ENCODE measurements at places on chromosomes 16 and 17.

GRCh38 chr16:53502331-53503269 is at the start of gene AKTIP:
AKTIP (minus strand) TSS chr16:53503209; CDS start chr16:53500259, 2,950 bp downstream.
- peak; percentile 38 for DNase-seq

- no peak for DNase-seq
Observed at GRCh38 chr17:78797691-78798585, 15.9 kb upstream of the CYTH1 start.

DNA sequence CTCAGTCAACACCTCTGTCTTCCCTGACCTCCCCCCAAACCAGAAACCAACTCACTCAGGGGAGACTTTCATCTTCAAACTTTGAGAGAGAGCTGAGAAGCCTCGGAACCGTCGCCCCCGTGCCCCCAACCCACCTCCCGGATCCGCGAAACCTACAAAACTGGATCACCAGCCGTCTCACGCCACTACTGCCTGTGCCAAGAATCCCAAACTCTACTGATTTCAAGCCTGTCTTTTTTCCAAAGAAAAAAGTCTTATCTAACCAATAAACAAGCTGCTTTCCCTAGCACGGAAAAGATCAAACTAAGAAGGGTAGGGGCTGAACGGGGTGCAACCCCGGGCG is 2.0 kb downstream of the AXIN2 start:
- DNase-seq: no peak

- DNase-seq: no peak
Observed at GRCh38 chr17:15480204-15480603, 12.8 kb upstream of the CDRT4 start.

DNA sequence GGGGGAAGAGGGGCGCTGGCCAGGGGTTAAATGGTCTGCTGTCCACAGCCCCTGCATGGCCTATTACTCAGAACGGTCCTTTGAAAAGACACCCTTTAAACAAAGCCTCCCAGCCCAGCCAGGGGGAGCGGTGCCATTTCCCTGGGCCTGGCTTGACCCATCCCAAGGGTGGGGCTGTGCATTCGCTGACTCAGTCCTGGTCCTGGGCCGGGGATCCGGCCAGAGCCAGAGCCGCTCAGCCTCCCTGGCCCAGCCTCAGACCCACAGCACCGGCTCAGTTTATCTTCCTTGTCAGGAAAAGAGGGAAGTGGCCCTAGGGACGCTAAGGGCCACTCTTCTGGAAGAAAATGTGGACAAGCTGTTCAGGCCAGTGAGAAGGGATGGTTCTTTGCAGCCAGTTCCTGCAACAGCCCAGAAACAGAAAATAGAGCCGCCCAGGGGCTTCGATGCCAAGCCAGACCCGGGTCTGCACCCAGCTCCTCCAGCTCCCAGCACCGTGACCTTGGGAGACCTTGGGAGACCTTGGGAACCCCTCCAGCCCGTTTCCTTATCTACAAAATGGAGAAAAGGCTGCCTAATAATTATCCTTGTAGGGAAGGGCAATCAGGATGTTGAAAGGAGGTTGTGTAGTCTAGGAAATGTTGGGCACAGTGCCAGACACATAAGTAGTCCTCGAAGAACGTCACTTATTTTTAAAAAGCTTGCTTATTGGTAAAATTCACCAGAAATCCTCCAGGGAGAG is 82.5 kb downstream of the ZDHHC7 start:
- DNase-seq: no peak

GRCh38 chr17:79028496-79029326 is 4.7 kb downstream of the C1QTNF1 start:
- DNase-seq: no peak

- no peak for DNase-seq
Observed at GRCh38 chr17:5194346-5194745, 2.7 kb upstream of the ZNF594 start.

- no peak for DNase-seq
Observed at GRCh38 chr17:56269556-56270389, 116.5 kb downstream of the ANKFN1 start.

- DNase-seq: no peak
Observed at GRCh38 chr17:69170377-69170776, 28.7 kb upstream of the ABCA6 start.

GRCh38 chr16:1997494-1998359 is 8.0 kb downstream of the SYNGR3 start:
- no peak for DNase-seq

DNA sequence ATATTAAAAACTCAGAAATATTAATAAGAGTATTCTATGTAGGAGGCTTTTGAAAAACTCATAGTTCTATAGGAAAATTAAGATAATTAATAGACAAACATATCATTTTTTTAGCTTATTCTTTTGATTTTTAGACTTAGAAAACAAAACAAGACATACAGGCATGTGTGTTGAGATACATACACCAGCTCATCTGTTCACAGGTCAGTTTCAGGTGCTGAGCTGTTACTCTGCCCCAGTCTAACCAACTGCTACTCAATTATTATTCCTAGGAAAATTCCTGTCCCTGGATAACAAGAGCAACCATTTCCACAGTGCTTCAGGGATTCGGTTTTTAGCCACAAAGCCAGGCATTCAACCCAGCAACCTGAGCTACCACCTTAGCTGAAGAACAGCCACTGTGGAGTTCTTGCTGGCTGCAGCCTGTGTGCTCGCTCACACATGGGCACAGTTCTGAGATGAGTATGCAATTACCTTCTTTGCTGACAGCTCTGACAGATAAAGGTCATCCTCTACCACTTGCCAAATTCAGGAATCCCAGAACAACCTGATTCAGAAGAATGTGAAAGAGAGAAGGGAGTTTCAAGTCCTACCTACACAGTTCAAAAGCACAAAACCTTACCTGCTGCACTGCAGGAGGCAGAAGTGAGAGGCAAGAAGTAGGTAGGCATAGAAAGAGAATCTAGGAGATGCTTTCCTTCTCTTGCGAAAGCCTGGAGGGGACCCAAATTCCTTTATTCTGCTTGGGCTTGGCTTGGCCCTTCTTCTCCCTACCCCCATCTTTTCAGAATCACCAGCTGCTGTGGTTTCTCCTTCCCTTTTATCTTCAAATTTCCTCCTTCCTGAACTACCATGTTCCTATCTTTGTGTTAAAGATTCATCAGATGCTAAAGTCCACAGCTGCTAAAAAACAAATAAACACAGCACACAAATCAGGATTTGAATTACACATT is 62.7 kb downstream of the TEX2 start:
- DNase-seq: peak; percentile 23

GRCh38 chr17:16286947-16287562 is 66.2 kb downstream of the CENPV start:
- peak; percentile 44 for DNase-seq

DNA sequence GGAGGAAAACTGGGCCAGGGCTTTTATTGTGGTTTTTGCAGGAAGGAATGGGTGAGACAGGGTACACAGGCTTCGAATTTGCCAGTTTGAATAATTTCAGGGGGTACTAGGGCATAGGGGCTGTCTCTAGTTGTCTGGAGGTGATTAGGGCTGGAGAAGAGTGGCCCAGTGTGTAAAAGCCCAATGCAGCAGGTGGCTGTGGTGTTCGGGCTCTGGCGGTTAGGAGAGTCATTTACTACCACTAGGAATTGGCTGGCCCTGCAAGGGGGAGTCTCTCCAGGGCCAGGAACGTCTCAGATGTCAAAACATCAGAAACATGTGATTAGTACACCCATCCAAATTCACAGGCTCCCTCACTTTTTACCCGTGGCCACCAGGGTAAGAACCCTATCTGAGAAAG is 50.3 kb downstream of the GINS3 start:
- no peak for DNase-seq

DNA sequence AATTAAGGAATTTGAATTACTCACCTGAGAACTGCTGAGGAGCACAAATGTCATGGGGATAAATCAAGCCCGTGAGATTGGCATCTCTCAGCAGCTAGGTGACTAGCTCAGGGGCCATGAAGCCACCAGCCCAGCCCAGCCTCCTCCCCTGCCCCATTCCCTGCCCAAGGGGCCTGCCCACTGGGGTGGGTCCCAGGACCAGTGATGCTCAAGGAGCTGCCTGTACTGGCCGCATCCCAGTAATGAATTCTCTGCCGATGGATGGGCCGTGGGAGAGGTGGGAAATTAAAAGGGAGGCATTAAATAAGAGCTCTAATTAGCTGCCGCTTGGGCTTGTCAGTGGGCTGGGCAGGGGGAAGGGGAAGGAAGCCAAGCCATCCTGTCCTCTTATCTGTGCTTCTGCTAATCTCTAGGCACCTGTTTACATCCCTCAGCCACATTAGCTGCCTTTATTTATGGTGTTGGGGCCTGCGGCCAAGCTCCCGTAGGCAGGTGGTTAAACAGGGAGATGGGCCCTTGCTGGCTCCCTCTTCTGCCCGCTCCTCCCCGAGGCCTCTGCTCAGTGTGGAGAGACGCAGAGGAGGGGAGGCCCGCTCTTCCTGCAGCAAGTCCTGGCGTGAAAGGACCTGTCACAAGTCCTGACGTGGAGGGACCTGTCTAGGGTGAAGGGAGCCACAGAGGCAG is 48.8 kb downstream of the PIPOX start:
- DNase-seq: no peak

- no peak for DNase-seq
Observed at GRCh38 chr17:75088465-75089417, 987 bp downstream of the SLC16A5 start.

GRCh38 chr16:4370570-4371356 is 885 bp upstream of the VASN start:
- DNase-seq: no peak

DNA sequence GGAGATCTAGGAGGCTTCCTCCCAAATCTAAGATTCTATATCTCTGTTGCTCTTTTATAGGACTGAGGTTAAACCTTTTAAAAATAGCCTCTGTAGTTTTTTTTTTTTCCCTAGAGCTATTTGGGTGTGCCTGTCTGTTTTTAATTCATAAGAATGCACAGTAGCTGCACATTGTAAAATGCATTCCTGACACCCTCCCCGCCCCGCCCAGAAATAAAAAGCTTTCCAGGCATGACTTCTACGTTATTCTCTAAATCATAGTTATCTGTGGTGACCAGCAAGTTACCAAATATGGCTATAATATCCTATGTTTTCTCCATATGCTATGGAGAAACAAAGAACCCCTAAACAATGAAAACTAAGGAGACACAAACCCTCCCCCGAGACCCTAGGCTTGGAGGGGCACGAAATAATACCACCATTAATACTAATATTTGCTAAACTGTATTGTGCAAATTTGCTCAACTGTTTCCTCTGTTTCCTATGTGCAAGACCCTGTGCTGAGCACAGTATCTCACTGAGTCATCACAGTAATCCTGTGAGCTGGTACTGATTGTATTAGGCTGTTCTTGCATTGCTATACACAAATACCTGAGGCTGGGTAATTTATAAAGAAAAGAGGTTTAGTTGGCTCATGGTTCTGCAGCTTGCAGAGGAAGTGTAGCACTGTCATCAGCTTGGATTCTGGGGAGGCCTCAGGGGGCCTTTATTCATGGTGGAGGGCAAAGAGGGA is 388.3 kb downstream of the CA10 start:
- no peak for DNase-seq

GRCh38 chr16:17244872-17245551 is 225.7 kb downstream of the XYLT1 start:
- no peak for DNase-seq

DNA sequence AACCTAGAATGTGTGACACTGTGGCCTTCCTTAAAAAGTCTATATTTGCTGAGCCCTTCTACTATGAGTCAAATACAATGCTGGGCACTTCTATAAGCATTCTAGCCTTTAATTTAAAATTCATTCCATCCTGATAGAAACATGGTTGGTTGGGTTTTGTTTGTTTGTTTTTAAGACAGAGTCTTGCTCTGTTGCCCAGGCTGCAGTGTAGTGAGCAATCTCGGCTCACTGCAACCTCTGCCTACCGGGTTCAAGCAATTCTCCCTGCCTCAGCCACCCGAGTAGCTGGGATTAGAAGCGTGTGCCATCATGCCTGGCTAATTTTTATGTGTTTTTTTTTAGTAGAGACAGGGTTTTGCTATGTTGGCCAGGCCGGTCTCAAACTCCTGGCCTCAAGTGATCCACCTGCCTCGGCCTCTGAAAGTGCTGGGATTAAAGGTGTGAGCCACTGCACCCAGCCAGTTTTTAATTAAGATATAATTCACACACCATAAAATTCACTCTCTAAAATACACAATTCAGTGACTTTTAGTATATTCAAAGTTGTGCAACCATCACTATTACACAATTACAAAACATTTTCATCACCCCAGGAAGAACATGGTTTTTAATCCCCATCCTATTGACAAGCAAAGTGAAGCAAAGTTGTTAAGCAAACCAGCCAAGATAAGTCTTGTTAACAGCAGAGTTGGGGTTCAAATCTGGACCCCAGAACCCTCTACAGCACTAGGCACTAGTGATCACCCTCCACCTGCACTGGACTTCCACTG is 42.8 kb downstream of the CMTM4 start:
- DNase-seq: no peak

DNA sequence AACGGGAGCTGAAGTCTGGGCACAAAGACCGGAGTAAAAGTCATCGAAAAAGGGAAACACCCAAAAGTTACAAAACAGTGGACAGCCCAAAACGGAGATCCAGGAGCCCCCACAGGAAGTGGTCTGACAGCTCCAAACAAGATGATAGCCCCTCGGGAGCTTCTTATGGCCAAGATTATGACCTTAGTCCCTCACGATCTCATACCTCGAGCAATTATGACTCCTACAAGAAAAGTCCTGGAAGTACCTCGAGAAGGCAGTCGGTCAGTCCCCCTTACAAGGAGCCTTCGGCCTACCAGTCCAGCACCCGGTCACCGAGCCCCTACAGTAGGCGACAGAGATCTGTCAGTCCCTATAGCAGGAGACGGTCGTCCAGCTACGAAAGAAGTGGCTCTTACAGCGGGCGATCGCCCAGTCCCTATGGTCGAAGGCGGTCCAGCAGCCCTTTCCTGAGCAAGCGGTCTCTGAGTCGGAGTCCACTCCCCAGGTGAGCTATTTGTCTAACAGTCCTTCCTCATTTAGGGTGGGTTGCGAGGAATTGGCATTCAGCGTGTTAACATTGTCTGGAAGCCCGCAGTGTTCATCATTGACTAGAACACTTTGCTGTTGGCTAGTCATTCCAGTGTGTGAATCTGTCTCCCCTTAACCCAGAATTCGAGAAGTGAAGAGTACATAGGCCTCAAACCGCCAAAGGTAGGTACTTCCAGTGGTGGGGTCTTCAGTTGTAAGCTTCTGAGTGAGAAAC is 1.5 kb downstream of the CDK12 start:
- no peak for DNase-seq

GRCh38 chr16:82031116-82032084 is 3.7 kb upstream of the HSD17B2 start:
- no peak for DNase-seq

- DNase-seq: peak; percentile 67
Observed at GRCh38 chr17:36703860-36704266, 102.5 kb downstream of the MRM1 start.

GRCh38 chr17:14693382-14693781 is 392.5 kb downstream of the HS3ST3B1 start:
- no peak for DNase-seq

DNA sequence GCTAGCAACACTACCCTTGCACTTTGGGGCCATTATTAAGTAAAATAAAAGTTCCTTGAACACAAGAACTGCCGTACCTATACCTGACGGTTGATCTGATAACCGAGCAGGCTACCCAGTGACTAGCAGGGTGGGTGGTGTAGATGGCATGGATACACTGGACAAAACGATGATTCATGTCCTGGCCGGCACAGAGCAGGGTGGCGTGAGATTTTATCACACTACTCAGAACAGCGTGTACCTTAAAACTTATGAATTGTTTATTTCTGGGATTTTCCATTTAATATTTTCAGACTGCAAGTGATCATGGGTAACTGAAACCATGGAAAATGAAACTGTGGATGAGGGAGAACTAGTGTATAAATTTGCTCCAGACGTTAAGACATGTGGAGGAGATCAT is 41.0 kb upstream of the MSI2 start:
- no peak for DNase-seq
